ENCODE measurements at places on chromosomes 7 and 10.

- no peak for DNase-seq
These were observed 38.8 kb downstream of the RPS24 start for GRCh38 chr10:78072504-78072903.

- no peak for DNase-seq
These were observed 195.5 kb upstream of the CCDC6 start for GRCh38 chr10:60101821-60102220.

- DNase-seq = no peak
These were observed 493.4 kb downstream of the TNS3 start for GRCh38 chr7:47088329-47089067.

DNA sequence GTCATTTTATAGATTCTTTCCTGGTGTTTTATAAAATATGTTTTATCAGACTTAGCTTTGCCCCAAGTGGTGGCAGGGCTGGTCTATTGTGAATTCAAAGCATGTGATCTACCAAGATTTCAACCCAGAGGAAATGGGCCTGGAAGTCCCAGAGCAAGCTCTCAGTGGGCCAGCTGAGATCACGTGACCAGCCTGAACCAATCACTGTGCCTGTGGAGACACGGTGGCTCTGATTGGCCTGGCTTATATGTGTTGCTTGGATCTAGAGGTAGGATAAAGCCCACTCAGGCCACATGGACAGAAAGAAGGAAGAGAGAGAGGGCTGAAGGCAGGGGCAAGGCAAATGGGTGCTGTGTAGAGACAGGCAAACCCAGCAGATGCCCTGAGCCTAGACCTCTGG, 65.5 kb upstream of the GATA3 start:
- no peak for DNase-seq

- DNase-seq = no peak
These were observed 181.5 kb downstream of the EXOC4 start for GRCh38 chr7:133434246-133434865.

- DNase-seq = no peak
These were observed 85.7 kb upstream of the GLCCI1 start for GRCh38 chr7:7882888-7883287.
